Activated CD4-positive, alpha-beta T cell treated with anti-CD3 and anti-CD28 coated beads, Interleukin-10, Interleukin-2, amounts not matched to agents 100 ng/mL and 50 ng/mL, durations not matched to agents 16 hours and 8 hours (primary cell): ENCODE measurements at places on chromosomes 5 and 9.

- DNase-seq: no peak
Measured at GRCh38 chr9:91316093-91316492, 45.6 kb downstream of the AUH start.

GRCh38 chr5:142013734-142014521 lies 1.1 kb upstream of the GNPDA1 start:
- DNase-seq: no peak

DNA sequence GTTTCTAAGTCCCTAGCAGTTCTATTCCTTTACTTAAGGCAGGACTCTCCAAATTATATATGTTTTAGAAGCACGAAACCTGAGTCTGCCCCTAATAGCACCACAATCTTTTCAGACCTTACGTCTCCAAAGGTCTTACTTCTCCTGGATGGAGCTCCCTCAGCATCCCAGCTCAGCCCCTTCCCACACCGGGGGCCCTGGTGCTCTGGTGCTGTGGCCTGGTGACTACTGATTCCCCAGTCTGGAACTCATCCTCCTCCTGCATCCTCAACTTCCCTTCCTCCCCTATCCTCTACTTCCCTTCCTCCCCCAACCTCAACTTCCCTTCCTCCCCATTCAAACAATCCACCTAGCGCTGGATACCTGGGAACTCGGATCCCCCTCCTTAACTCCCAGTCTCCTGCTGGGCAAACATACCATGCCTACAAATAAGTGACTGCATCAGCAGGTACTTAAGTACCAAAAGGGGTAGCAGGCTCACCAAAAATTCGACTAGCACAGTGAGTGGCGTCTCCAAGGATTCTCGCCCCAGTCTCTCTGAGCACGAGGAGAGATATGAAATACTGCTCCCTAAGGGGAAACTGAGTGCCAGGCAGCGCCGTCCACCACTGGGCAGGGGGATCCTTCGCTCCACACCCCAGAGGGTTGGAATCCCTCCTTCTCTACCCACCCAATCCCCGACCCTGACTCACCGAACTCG lies 831 bp downstream of the IGFBPL1 start:
- DNase-seq: no peak

DNA sequence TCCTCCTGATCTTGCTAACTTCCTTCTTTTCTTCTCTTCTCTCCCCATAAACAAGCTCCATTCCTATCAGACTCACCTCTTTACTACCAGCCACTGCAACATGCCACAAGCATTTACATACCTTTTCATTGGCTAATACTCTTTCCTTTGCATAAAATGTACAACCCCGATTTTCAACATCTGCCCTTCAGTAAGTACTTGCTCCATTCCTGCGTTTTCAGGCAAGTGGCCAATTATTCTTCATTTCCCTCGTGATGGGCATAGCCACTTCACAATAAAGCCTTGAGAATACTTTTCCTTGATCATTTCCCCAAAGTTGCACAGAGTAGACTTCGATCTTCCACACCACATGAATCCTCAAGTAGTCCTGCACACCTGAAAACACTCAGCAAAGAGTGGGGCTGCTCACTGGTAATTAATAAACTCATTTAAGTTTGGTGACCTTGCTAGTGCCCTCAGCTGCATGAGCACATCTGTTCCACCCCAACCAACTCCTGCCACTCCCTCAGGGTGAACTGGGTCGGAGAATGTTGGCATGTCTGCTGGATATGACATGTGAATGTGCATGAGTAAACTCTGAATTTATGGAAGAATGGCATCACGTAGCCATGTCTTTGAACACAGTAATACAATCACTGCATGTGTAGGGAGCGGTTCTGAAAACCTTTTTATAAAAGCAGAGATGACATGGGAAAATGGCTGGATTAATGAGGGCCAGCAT lies 535.8 kb downstream of the SEMA5A start:
- no peak for DNase-seq

DNA sequence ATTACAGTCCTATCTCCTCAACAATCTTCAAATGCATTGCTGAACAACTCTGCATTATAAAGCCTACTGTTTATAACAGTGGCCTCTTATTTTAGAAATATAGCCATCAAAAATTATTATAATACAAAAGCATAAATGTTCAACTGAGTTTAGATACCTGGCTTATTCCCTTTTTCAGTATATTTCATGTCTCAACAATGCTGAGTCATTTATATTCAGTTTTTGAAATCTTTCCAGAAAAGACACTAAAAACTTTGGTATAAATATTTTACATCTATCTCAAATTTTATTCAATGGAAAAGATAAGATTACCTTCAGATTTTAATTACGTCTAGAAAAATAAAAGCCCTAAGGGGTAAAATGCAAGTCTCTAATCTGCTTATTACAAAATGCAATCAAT lies 37.9 kb downstream of the LURAP1L start:
- DNase-seq: no peak
